ENCODE measurements at places on chromosomes 6 and 20.

DNA sequence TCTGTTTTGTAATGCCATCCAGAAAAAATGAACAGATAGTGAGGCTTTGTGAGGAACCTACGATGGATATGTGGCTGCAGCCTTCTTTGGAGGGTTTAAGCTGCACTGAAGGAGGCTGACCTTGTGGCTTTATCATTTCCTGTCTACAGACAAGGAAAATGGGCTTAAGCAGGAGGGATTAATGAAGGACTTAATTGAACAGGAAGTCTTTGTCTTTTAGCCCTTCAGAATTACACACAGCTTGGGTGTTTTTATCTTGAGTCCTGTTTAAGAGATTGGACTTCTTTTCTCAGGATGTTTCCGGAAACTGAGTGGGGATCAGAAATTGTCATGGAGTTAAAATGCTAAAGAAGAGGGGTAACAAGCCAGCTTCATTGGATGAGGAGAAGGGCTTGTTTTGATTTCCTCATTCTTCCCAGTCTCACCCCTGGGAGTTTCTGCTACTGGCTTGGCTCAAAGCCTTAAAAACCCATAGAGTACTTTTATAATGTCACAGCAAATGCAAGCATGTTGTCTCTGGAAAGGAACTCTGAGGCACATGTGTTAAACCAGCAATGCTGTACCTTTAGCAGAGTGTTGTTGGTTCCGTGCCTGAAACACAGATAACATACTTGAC is 193.6 kb downstream of the JARID2 start:
- DNase-seq = peak; percentile 20

GRCh38 chr6:391559-392440 is at the start of gene IRF4:
TSS of gene IRF4 (plus strand) at chr6:391752. CDS start at chr6:393153, 1,401 bp downstream.
- DNase-seq = no peak

- no peak for DNase-seq
Observed at GRCh38 chr6:125738276-125738675, 11.2 kb upstream of the HEY2 start.

DNA sequence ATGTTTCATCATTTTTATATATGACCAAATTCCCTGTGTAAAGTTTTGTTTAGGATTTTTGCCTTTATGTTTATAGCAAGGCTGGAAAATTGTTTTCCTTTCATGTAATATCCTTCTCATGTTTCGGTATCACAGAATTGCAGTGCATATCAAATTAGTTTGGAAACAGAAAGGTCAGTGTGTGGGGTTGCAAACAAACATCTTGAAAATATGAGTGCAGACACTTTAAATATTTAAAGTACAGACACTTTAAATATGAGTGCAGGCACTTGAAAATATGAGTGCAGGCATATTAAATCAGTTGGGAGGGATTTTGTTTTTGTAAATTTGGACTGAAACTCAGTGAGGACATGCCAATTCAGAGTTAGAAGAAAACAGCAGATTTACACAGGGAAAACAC is 6.5 kb downstream of the SLPI start:
- DNase-seq = no peak

DNA sequence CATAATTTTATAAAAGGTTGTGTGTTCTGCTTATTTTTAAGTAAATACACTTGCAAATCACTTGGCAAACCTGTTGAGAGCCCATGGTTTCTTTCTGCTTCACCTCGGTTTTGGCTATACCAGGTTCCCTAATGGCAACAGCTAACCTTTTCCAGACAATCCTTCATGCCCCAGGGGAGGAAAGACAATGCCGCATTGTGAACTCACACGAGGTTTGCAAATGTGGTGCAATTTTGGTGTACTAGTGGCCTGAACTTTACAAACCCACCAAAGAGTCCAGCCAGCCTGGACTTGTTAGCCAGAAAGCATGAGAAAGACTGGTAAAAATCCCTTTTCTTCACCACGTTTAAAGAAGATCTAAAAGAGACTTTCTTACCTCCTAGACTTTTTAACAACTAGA is 84.8 kb upstream of the SOX4 start:
- no peak for DNase-seq

DNA sequence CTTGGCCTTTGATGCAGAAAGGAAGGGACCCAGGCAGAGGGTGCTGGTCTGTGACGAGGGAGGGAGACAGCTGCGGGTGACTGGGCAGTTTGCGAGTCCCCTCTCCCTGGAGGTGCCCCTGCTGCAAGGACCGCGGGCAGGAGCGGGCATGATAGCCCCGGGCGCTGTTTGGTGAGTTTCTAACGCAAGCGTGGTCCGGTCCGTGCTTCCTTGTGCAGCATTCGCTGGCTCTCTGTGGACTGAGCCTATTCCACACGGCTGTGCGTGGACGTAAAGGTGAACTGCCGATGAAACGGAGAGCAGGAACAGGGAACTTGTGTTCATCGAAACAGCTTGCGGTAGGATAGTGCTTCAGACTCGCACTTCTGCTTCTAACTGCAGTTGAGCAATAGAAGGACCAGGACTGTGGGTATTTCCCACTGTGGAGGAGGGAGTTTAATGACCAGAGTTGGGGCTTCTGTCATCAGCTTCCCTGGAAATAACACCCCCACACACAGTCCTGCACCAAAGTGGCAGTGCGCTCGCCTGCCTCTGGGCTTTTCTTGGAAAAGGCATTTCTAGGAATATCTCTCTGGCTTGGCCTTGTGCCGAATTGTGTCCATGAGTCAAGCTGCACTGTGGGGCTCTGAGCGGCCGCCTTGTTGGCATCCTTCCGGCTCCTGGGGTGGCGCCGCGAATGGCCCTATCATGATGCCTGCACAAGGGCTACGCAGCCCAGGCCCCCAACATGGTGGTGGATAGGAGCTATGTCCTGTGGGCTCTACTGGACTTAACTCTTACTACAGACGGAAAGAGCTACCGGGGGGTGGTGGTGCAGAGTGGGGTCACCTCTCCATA is 48.9 kb downstream of the DUSP22 start:
- DNase-seq = no peak

DNA sequence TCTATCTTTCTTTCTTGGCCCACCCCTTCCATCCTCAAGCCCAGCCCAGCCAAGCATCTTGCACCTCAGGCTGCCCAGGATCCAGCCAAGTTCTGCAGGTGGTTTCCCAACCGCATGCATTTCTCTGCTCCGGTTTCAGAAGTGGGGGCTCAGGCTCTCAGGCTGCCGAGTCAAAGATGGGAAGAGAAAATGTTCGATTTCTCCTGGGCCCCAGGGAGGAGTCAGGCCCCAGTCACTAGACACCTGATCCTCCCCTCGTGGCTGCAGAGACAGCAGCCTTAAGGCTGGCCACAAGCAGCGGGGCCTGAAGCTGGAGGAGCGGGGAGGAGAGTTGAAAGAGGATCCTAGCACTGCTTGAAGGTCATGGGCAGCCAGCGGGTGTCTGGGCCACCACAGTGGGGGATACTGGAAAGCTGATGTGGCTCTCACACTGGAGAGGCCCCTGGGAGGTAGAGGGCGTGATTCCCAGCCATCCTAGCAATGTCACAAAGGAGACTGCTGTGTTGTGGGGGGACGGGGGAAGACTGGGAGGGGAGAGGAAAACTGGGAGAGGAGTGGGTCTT is 42.2 kb upstream of the ZFAND3 start:
- no peak for DNase-seq

DNA sequence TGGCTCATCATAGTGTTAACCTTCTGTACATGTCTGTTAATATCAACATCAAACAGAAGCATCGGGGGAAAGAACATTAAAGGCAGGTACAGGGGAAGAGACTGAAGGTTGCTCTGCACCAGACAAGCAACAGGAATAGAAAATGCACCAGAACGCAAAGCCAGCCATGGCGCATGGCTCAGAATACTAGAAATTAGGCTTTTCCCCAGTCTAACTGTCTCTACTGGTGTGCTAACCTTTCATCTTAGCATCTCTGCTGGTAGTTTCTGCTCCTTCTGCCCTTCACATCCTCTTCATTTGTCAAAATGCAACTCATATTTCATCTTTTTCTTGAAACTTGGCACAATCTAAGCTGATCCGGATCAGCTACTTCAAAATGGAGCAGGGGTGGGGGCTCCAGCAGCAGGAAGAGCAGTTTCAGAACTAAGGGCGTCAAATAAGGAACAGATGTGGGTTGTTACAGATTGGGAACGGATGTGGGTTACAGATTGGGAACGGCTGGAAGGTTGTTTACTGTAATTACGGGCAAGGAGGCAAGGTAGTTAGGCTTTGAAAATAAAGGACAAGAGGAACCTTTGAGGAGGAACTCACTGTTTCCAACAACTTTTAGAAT is 13.1 kb upstream of the RNASET2 start:
- DNase-seq = peak; percentile 31

- peak; percentile 10 for DNase-seq
Observed at GRCh38 chr6:110329348-110329713, 28.8 kb downstream of the METTL24 start.

GRCh38 chr6:157877573-157878438 is 54.8 kb downstream of the SNX9 start:
- DNase-seq = no peak

DNA sequence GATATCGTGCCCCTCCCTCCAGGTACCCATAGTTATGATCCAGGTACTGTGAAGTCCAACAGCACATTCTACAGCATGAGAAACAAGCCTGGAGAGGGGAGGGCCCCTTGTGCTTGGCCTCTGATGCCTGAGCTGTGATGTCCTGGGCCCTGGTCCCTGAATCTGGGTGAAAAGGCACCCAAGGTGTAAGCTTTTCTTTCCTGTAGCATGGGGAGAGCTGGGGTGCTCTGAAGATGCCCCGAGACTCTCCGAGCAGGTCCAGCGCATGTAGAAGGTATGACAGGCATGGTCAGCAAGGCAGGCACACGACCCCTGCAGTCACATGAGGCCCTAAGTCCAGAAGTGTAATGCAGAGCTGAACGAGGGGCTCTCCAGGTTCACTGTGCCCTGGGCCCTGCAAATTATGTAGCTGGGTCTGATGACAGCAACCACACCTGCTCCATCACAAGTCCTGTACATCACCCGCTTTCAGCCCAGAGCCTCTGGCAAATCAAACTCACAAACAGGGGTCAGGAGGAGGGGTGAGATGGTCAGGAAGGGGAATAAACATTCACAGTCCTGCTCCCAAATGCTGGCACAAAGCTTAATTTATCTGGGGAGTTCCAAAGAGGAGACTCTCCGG is 1.8 kb upstream of the CTSZ start:
- DNase-seq = no peak

GRCh38 chr6:129843573-129843972 is 17.5 kb downstream of the TMEM244 start:
- DNase-seq = no peak
